Gastroesophageal sphincter (tissue), 4 donors: ENCODE measurements at places on chromosomes 5 and 9. TPM values are rescaled to one million over a fixed set of nuclear protein-coding genes. Genes with fewer than 3 reads are reported as not detected.

The GPX3 gene
- total RNA-seq: 1,586 TPM

The NR4A3 gene
- total RNA-seq: 0.52 TPM

The PCDHGA12 gene
- 5.3 TPM for total RNA-seq

The SLC6A7 gene
- total RNA-seq: not detected

The FCN1 gene
- 3.4 TPM for total RNA-seq

The ACER2 gene
- total RNA-seq: 6.1 TPM

The SKP1 gene
- 313 TPM for total RNA-seq

The LEAP2 gene
- total RNA-seq: 0.27 TPM

The TAS2R1 gene
- total RNA-seq: not detected

The TMC1 gene
- not detected for total RNA-seq

The ZFP37 gene
- total RNA-seq: 3.9 TPM

The SPATA31C1 gene
- not detected for total RNA-seq

The TERT gene
- total RNA-seq: not detected
